ENCODE measurements at places on chromosomes 6 and 20. TPM values are rescaled to one million over a fixed set of nuclear protein-coding genes. Genes with fewer than 3 reads are reported as not detected.

Gene ATAT1
- total RNA-seq = 9.5 TPM

Gene ADGB
- not detected for total RNA-seq

Gene IL17F
- 1.8 TPM for total RNA-seq

Gene PYGB
- total RNA-seq = 32.5 TPM

Gene KIF6
- total RNA-seq = 0.40 TPM

Gene BPIFB1
- total RNA-seq = not detected

Gene LY6G6C
- total RNA-seq = not detected

Gene EFCAB8
- 0.40 TPM for total RNA-seq

Gene FABP7
- not detected for total RNA-seq

Gene GINS1
- 25.4 TPM for total RNA-seq

Gene HMGCLL1
- not detected for total RNA-seq

Gene RAET1G
- total RNA-seq = not detected

Measured in activated T-cell treated with anti-CD3 and anti-CD28 coated beads, Interleukin-2, amount 50 U/mL, for 4 hours (primary cell).